Stimulated activated CD4-positive, alpha-beta T cell treated with anti-CD3 and anti-CD28 coated beads, TNF-alpha, amount 100 ng/mL, for 24 hours (primary cell): ENCODE measurements at places on chromosomes 16 and 17.

GRCh38 chr17:50498021-50498874 is 10.0 kb upstream of the MYCBPAP start:
- DNase-seq: no peak

GRCh38 chr17:36727577-36727976 is 126.2 kb downstream of the MRM1 start:
- no peak for DNase-seq

- DNase-seq: peak; percentile 88
Observed at GRCh38 chr16:11255737-11256660, at the start of gene SOCS1. TSS of gene SOCS1 (minus strand) at chr16:11256204. CDS start at chr16:11255478, 726 bp downstream.

- no peak for DNase-seq
Observed at GRCh38 chr17:66276328-66276937, 26.0 kb upstream of the PRKCA start.

DNA sequence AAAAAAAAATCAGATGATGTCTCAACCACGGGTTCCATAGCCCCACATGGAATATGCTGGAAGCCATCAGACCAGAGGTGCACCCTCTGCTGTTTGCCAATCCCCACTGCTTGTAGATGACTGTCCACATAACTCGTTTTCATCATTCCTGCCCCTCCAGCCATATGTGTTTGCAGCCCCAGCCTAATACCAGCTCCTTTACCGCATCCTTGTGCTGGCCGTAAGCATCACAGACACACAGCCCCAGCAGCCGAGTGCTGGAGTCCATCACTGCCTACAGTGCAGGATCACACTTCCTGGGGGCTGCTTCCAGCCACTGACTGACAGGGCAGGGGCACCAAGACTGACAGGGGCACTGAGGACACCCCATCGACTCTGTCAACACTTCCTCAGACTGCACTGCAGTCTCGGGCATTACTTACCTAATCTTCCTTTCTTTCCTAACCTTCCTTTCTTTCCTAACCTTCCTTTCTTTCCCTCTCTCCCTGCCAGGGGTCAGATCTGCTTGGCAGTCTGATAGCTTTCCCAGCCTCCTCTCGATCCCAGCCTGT is 5.0 kb downstream of the RCVRN start:
- DNase-seq: no peak

GRCh38 chr16:23848958-23849357 is 13.2 kb downstream of the PRKCB start:
- no peak for DNase-seq

DNA sequence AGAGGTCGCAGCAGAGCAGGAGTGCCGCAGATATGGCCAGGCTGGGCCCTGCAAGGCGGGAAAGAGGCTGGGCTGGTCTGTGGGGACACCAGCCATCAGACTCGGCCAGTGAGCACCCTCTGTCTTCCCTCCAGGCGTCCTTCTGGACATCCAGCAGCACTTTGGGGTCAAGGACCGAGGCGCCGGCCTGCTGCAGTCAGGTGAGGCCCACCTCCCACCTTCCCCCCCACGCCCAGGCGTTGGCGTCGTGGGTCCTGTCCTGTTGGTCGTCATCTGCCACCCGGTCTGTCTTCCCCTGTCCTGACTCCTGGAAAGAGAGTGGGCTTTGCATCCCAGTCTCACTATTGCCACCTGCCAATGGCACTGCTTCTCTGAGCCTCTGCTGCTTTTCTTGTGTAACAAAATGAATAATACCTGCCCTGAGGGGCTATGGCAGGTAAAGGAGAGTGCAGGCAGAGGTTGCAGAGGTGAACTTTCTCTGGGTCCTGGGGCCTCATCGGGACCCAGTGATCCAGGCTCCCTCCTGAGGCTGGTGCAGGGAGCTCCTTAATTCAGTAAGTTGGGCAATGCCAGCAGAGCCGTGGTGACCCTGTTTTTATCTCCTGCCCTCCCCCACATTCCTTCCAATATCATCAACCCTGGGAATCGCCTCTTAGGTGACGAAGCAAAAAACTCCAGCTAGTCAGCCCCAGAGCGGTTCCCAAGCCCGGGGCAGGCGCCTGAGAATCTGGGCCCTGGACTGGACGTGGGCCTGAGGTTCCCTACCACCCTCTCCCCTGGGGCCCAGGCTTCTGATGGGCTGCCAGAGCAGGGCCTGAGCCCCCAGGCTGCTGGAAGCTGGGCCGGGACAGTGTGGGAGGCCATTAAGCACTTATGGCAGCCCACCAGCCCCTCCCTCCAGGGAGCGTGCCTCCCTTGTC is 14.7 kb downstream of the SPNS2 start:
- DNase-seq: no peak

DNA sequence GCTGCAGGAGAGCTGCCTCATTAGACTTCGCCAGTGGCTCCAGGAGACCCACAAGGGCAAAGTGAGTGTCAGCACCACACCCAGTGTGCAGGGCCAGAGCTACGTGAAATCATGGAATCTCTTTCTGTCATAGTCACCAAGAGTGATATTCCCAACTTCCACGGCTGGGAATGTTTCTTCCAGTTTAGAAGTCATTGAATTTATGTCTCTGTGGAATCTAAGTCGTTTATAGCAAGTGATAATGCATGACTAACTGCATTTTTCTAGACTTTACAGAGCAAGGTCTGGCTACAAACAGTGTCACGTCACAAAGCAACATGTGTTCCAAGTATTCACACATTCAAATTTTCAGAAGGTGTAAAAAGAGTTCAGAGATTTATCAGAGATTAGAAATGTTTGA is 55.5 kb downstream of the SEC14L1 start:
- no peak for DNase-seq

DNA sequence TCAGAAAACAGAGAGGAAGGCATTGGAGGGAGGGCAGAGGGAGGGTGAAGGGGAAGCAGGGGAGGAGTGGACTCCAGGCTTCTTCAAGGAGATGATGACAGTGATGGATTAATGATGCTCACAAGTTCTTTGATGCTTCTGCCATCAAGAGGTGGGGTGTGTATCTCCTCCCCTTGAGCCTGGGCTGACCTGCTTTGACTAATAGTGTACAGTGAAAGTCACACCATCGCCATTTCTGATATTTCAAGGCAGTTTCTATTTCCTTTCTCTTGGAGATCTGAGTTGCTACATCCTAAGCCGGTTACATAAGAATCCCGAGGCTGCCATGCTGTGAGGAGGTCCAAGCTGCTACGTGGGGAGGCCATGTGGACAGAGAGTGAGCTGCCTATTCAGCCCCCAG is 312.5 kb downstream of the MAF start:
- no peak for DNase-seq

DNA sequence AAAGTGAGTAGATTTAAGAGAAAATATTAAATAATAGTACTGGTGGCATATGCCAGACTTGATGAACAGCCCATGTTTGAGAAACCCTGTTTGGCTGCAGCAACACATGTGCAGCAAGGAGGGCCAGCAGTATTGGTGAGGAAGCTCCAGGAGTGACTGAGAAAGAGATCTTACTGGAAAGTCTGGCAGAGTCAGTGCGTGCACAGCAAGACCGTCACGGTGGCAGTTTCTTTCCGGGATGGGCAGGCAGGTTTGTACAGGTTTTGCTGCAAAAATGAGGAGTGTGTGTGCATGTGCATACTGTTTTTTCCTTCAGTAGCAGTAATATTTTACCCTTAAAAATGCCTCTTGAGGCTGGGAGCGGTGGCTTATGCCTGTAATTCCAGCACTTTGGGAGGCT is 41.4 kb downstream of the KSR1 start:
- no peak for DNase-seq

DNA sequence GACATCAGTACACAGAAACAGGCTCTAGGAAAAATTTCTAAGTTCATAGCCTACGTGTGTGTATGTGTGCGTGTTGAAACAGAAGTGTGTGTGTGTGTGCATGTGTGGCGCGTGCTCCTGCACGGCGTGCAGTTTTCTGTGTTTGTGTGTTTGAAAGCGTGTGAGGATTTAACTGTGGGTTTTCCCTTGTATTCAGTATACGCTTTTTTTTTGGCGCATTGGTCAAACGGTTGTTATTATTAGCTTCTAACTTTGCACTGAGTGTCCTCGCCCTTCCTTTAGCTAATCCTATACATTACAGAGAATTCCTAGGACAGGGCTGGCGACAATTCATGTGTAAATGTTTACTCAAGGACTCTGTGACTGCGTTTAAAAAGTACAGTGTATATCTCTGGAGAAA is 23.0 kb downstream of the TMC6 start:
- no peak for DNase-seq
